Stimulated activated CD4-positive, alpha-beta T cell treated with anti-CD3 and anti-CD28 coated beads, Interleukin-1b, Interleukin-23, amount 100 ng/mL, for 1 hour (primary cell): ENCODE measurements at places on chromosomes 7 and 10.

DNA sequence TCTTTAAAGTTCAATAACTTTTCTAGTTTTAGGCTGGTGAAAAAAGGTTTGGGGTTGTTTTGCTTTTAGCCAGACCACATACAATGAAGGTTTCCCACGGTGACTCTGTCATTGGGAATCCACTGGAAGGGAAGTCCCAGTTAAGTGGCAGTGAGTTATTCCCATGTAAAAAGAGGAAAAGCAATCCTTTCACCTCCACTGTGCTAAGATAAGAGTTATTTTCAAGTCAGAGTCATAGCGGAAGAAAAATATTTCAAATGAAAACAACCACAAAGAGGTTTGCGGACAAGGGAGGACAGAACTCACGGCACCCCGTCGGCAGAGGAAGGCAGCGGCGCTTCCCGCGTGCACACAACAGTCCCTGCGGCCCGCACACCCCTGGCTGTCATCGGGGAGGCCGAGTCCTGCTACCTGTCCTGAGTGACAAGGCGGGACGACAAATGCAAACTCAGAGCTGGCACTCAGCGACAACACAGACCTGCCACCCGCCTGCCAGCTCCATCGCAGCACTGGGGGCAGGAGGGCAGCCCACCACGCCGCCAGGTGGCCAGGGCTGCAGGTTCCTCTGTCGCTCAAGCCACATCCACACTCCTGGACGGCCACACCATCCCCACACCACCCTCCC, 9.3 kb upstream of the PAPOLB start:
- DNase-seq, result no peak

GRCh38 chr10:42940487-42941294, 136.2 kb upstream of the RET start:
- no peak for DNase-seq

DNA sequence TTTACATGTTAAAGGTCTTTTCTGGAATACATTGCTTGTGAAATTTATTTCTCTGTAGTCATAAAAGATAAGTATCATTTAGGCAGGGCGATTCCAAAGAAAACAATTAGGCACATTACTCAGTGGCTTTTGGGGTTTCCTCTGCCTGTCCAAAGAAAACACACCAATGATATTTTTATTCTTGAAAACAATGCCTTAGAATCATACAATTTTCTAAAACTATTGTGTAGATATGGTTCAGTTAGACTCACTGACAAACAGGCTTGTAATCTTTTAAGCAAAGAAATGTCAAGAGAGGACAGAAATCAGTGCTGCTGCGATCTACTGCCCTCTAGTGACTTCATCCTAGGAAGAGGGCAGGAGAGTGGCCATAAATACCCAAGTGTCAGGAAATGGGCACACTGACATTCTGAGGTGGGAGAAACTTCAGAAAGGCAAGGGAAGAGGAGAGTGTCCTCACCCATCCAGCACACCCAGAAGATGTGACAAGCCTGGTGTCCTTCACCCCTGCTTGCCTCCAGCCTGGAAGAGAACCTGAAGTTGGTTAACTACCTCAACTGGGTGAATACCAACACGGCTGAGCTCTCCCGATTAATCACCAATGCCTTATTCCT, 120.5 kb downstream of the GALNT11 start:
- no peak for DNase-seq

DNA sequence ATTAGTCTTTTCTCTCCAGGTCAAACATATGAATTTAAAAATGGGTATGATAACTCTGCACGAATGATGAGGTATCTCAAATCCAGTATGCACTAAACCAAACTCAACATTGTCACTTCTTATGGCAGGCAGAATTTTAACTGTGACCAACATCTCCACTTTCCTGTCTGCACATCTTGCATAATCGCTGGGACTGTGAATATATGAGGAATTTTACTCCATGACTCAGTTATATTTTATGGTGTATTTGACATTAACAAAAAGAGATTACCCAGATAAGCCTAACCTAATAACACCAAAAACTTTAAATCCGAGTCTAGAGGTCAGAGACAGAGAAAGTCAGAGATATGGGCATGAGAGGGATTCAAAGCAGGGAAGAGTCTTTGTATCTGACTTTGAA, 454.5 kb upstream of the SEMA3D start:
- DNase-seq, result no peak

GRCh38 chr10:102280397-102281101, 35.2 kb downstream of the GBF1 start:
- DNase-seq, result no peak

DNA sequence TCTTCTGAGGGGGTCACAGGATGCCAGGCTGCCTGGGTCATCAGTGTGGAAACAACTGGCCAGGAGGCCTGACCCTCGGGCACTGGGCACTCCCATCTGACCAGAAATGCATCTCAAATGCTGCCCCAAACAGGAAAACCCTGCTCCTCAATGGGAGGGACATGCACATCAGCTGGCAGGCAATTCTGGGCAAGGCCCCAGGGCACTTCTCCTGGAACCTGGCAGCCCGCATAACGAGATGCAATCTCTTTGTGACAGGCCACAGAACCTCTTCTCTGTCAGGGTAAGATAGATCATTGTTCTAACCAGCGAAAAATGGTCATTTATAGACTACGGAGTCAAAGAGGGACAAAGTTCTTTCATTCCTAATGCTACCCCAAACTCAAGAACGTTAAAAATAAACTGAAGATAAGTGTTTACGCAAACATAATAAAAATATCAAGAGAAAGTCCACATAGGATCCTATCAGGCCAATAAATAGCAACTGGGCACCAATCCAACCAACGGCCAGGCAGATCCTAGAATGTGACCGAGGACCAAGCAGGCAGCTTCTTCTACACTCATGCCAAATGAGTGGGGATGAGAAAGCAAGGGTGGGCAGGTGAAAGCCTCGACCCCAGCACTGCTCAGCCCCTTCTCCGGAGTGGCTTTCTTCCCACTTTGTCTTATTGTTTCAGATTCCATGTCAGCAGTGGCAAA, 212.3 kb downstream of the TCERG1L start:
- DNase-seq, result no peak

- no peak for DNase-seq
Observed at GRCh38 chr10:65358565-65358964, 1567.3 kb upstream of the LRRTM3 start.

DNA sequence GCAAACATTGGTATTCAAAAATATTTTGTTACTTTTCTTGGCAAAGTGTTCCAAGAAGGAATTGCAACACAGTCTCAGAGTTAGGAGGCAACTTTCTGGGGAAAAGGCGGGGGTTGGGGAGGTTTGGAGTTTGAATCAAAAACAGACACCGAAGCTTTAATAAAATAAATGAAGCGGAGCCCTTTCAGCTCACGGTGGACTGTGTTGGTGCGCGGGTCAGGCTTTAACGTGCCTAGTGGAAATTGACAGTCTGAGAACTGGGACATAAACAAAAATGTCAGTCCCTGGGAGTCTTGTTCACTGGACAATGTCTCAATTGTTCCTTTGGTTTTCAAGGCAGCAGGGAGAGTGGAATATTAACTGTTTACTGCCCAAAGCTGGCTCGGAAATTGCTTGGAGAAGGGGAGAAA, 109.3 kb downstream of the TCF7L2 start:
- DNase-seq, result no peak
